ENCODE measurements at places on chromosomes 13 and 19.
A peak's percentile ranks its signal among the peaks of the same experiment; 100 is the strongest.

- no peak for DNase-seq
- no peak overlapping the region for H3K27ac ChIP-seq
- H3K4me3 ChIP-seq, result no peak overlapping the region
Measured at GRCh38 chr19:14097532-14098151, 7.1 kb upstream of the SAMD1 start.

DNA sequence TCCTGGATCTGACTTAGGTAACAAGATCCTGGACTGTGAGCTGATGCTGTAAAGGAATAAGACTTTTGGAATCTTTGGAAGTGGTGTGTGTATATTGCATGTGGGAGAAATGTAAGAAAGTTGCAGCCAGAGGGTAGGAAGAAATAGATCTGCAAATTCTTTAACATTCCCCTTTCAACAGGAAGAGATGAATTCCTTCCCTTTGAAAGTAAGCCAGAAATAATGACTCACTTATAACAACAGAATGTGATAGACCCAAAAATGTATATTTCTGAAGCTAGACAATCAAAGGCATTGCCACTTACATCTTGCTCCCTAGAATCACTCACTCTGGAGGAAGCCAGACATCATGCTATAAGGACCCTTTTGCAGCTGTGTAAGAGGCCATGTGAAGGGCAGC lies 9.8 kb upstream of the SIAH3 start:
- H3K4me3 ChIP-seq, result no peak overlapping the region
- H3K4me1 ChIP-seq, result no peaks in the 10 kb centered on the region
- no peaks in the 10 kb centered on the region for H3K36me3 ChIP-seq
- H3K27me3 ChIP-seq, result no peaks in the 10 kb centered on the region

GRCh38 chr13:99282264-99283231 lies 24.4 kb upstream of the GPR18 start:
- no peaks in the 10 kb centered on the region for H3K27me3 ChIP-seq
- no peaks in the 10 kb centered on the region for H3K36me3 ChIP-seq
- no peak overlapping the region for H3K27ac ChIP-seq
- no peaks in the 10 kb centered on the region for H3K4me1 ChIP-seq
- H3K4me3 ChIP-seq, result no peak overlapping the region

GRCh38 chr19:43789029-43789428 lies 8.3 kb upstream of the KCNN4 start:
- H3K27ac ChIP-seq, result no peak overlapping the region
- H3K4me3 ChIP-seq, result no peak overlapping the region
- no peaks in the 10 kb centered on the region for H3K4me1 ChIP-seq
- no peaks in the 10 kb centered on the region for H3K27me3 ChIP-seq
- DNase-seq, result no peak

DNA sequence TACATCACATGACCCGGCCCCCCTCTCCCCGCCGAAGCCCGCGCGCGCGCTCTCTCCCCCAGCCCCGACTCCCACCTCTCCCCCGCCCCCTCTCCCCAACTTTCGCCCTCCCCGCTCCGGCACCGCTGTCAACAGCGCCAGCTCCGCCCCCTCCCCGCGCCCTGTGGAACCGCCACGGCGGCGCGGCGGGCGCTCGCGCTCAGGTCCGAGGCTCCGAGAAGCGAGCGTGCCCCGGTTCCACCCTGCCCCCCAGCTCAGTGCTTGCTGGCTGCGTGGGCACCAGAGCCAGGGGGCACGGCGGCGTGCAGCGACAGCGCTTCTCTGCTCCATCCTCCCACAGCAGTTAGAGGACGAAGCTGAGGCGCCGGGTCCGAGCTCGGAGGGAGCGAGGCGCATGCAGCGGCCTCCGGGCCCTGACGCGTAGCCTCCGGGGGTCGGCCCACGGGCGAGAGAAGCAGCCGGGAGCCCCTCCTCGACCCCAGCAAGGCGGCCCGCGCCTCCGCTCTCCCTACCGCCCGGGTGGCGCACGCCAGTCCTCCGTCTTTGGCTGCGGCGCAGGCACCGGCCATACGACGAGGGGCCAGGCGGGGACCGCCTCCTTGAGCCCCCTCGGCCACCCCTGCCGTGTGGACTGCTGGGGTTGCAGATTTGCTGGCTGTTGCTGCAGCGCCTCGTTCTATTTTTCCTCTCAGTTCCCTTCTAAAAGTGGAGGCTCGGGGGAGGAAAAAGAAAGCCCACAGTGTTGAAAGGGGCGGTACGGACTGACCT lies 109.5 kb downstream of the KCNRG start:
- H3K4me3 ChIP-seq, result peak overlapping the region; percentile 68
- H3K27me3 ChIP-seq, result no peaks in the 10 kb centered on the region
- no peak for DNase-seq
- H3K27ac ChIP-seq, result peak overlapping the region; percentile 92
- no peaks in the 10 kb centered on the region for H3K4me1 ChIP-seq
- no peaks in the 10 kb centered on the region for H3K36me3 ChIP-seq

DNA sequence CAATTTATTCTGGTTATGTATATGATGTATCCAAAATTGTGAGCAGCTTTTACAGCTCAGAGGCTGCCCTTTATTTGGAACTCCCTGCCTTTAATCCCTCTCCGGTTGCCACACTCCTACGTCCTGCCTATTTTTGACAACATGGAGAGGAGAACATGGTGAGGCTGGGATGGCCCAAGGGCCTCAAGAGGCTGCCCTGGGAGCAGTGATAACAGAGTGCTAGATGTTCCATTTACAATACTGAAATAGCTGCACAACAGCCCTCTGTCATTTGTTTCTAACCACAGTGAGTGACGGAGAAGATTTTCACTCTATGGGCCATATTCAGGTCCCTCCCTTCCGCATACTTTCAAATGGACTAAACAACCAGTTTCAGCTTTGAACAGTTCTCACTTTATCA lies 33.4 kb downstream of the STARD13 start:
- no peak overlapping the region for H3K4me3 ChIP-seq
- no peak overlapping the region for H3K27ac ChIP-seq
- H3K36me3 ChIP-seq, result no peaks in the 10 kb centered on the region
- H3K27me3 ChIP-seq, result no peaks in the 10 kb centered on the region
- peaks cover 4% of the 10 kb centered on the region for H3K4me1 ChIP-seq

GRCh38 chr13:72097568-72097967 lies 230.6 kb upstream of the DACH1 start:
- DNase-seq, result no peak
- no peaks in the 10 kb centered on the region for H3K36me3 ChIP-seq
- no peak overlapping the region for H3K4me3 ChIP-seq
- H3K4me1 ChIP-seq, result no peaks in the 10 kb centered on the region
- no peak overlapping the region for H3K27ac ChIP-seq

GRCh38 chr13:43267916-43268315 lies 244.5 kb downstream of the DNAJC15 start:
- peaks cover 10% of the 10 kb centered on the region for H3K4me1 ChIP-seq
- no peak overlapping the region for H3K27ac ChIP-seq
- H3K4me3 ChIP-seq, result no peak overlapping the region
- no peaks in the 10 kb centered on the region for H3K36me3 ChIP-seq
- no peak for DNase-seq

DNA sequence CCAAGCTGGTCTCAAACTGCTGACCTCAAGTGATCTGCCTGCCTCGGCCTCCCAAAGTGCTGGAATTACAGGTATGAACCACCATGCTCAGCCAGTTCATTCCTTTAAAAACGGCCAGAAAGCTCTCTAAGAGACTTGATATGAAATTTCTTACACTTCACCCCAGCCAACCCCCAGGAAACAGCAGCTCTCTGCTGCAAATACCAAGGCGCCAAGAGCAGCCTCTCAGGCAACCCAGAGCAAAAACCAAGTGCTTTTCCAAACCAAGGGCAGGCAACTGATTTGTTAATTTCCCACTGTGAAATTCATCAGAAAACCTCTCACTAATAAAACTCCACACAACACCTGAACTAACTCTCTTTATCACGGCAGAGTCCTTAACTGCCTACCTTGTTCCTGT lies 44.9 kb downstream of the LATS2 start:
- no peak for DNase-seq
- no peaks in the 10 kb centered on the region for H3K36me3 ChIP-seq
- H3K4me3 ChIP-seq, result no peak overlapping the region
- no peaks in the 10 kb centered on the region for H3K27me3 ChIP-seq
- peak overlapping the region; percentile 30 for H3K27ac ChIP-seq

- H3K4me3 ChIP-seq, result peak overlapping the region; percentile 71
- DNase-seq, result no peak
- no peaks in the 10 kb centered on the region for H3K36me3 ChIP-seq
- no peaks in the 10 kb centered on the region for H3K27me3 ChIP-seq
Measured at GRCh38 chr19:52188822-52189734, 774 bp upstream of the PPP2R1A start.

DNA sequence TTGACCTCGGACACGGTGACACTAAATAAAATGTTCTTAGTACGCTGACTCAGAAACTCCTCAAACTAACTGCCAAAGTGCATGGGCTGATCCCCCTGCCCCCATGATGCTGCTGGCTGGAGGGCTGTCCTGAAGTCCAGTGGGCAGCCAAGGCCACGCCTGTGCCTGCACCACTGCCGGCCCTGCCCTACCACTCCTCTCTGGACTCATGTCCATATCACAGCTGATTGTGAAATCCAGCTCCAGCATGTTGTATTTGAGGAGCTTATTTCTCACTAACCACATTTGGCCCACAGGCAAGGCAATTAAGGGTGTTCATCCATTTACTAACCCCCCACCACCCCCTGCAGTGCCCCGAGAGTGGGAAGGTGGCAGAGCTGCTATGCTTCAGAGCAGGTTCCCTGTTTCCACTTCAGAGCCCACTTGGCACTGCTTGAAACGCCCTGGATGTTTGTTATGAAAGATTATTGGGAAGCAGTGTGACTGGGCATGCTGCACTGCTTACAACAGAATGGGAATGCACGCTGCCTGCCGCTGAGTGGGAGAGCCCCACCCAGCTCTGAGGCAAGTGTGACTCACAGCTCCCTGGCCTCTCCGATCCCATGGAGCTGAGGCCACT lies 114.0 kb downstream of the UQCRFS1 start:
- H3K4me1 ChIP-seq, result no peaks in the 10 kb centered on the region
- DNase-seq, result peak; percentile 82
- no peak overlapping the region for H3K27ac ChIP-seq
- no peaks in the 10 kb centered on the region for H3K36me3 ChIP-seq
- no peak overlapping the region for H3K4me3 ChIP-seq

DNA sequence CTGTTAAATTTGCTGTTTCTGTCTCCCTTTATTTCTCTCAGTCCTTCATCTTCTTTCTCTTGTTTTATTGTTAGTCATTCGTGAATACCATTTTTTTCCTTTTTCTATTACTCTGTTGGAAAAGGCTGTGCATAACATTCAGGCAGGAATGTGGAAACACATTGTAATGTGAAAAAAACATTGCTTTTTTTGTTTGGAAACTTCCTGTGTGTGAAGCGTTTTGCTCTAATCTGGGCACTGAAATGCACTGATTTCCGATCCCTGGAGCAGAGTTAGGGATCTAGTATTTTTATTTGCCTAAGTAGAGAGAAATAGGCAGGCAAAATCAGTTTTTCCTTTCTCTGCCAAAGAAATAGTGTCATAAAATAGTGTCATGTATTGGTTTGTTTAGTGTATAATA lies 155.5 kb downstream of the PCCA start:
- H3K4me3 ChIP-seq, result no peak overlapping the region
- H3K27ac ChIP-seq, result no peak overlapping the region
- H3K4me1 ChIP-seq, result peaks cover 2% of the 10 kb centered on the region
- no peaks in the 10 kb centered on the region for H3K27me3 ChIP-seq

GRCh38 chr13:92825938-92826596 lies 400.5 kb upstream of the GPC6 start:
- H3K27ac ChIP-seq, result no peak overlapping the region
- H3K27me3 ChIP-seq, result no peaks in the 10 kb centered on the region
- no peaks in the 10 kb centered on the region for H3K36me3 ChIP-seq
- no peak for DNase-seq
- H3K4me1 ChIP-seq, result no peaks in the 10 kb centered on the region
- no peak overlapping the region for H3K4me3 ChIP-seq

DNA sequence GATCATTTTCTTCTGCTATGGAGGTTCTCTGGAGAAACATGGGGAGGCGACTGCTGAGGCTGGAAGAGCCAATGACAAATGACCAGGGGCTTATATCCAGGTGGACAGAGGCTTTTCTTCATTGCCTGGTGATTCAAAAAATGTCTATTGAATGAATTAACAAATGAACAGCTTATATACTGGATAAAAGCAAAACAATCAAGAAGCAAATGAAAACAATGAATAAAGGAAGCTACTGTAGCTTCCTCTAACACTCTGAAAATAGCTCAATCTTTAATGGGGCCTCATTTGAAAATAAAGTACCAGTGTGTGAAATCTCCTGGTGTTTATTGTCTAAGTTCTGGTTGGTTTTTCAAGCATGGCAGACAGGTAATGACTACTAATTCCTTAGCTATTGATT lies 167.5 kb upstream of the TMTC4 start:
- H3K4me1 ChIP-seq, result no peaks in the 10 kb centered on the region
- no peaks in the 10 kb centered on the region for H3K27me3 ChIP-seq
- H3K27ac ChIP-seq, result no peak overlapping the region
- DNase-seq, result no peak
- no peak overlapping the region for H3K4me3 ChIP-seq

DNA sequence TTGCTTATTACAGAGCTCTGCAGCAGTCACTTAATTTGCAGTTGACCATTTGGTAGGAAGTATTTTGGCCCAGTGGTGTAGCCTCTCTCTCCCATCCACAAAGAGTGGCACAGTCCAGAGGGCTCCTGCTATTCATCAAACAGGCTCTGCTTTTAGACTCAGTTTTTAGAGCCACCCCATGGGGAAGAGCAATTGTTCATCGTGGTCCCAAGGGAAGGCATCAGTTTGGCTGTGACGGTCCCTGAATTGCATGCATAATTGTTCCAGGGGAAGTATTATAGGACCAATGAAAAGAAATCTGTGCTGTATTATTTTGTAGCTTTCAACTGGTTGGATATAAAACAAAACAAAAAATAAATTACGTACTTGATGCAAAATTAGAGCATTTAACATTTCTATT lies 799.0 kb downstream of the DACH1 start:
- H3K4me3 ChIP-seq, result no peak overlapping the region
- no peak overlapping the region for H3K27ac ChIP-seq
- no peaks in the 10 kb centered on the region for H3K4me1 ChIP-seq
- DNase-seq, result no peak
- H3K27me3 ChIP-seq, result no peaks in the 10 kb centered on the region

GRCh38 chr19:3985643-3986259 lies 488 bp upstream of the EEF2 start:
- no peak for DNase-seq
- no peaks in the 10 kb centered on the region for H3K4me1 ChIP-seq
- H3K36me3 ChIP-seq, result peaks cover 17% of the 10 kb centered on the region
- no peak overlapping the region for H3K27ac ChIP-seq
- H3K27me3 ChIP-seq, result no peaks in the 10 kb centered on the region

DNA sequence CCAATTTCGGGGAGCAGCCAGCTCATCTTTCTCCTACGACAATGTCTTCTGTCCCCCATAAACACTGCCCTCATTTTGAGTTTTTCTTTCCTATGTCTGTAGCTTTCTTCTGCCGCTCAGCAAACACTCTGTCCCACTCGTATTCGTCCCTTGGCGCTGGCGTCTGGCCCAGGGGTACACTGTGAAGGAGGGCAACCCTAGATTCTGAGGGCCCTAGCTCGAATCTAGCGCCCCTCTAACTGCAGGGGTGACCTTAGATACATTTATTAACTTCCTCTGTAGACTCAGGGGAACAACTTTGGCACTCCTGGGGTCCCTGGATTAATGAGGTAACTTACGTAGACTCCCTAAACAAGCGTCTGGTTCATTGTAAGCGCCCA lies 677 bp upstream of the LRCH1 start:
- H3K36me3 ChIP-seq, result no peaks in the 10 kb centered on the region
- peak overlapping the region; percentile 46 for H3K27ac ChIP-seq
- DNase-seq, result no peak
- no peaks in the 10 kb centered on the region for H3K4me1 ChIP-seq
- no peaks in the 10 kb centered on the region for H3K27me3 ChIP-seq

Data from aorta (tissue), 5 donors.